ENCODE measurements at places on chromosomes 2 and 18.

DNA sequence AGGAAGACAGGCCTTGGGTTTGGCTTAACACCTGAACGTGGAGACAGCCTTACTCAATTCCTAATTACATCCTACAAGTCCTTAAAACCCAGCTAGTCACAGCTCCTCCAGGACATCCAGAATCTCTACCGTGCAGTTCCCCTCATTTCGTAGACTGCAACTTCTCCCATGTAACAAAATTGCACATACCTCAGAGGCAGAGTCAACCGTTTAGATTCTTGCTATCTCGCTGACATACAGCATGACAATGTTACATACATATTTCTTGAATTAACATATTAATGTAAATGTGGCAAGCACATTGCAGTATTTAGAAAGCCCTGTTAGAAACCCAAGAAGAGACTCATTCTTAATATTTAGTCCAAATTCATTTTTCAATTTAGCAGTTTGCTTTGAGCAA, 358.7 kb downstream of the SETBP1 start:
- no peak for DNase-seq

- DNase-seq: no peak
Measured at GRCh38 chr18:39602131-39602530, 2036.5 kb upstream of the CELF4 start.

GRCh38 chr2:115369400-115369799, 927.0 kb downstream of the DPP10 start:
- no peak for DNase-seq

DNA sequence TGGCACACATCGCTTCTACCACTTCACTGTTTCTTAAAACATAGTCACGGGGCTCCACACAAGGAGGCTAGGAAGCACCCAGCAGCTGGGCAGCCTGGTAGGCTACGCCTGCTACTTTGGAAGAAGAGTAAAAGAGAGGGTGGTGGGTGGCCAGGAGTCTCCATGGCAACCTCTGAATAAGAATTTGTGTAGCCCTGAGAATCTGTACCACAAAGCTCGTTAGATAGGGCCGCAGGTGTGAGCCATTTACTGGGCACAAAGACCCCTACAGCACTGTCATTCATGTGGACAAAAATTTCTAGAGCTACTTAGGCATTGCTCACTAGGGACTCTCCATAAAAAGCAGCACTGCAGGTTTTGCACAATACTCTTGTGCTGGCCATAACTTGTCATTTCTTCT, 166.4 kb upstream of the MSH6 start:
- DNase-seq: no peak

GRCh38 chr18:21242780-21243401, 859 bp downstream of the GREB1L start:
- peak; percentile 23 for DNase-seq

- DNase-seq: no peak
Measured at GRCh38 chr18:59065684-59066083, 74.0 kb upstream of the SEC11C start.

- DNase-seq: no peak
Measured at GRCh38 chr18:54975598-54975997, 16.3 kb upstream of the CCDC68 start.

DNA sequence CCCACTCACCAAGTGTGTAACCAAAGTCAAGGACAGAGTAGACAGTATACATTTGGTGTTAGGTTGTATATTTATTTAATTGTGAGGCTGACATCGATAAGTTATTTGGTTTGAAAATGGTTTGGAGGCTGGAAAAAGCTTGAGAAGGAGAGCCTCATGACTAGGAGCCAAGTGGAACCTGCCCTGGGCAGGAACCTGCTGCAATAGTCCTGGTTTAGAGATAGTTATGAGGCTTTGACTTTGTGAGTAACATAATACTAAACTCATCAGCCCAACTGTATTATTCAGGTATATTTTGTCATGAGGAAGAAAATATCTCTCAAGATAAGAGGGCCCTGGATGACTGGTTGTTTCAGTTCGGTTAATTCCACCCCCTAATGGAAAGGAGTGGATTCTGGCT, 234.3 kb upstream of the CYRIA start:
- no peak for DNase-seq

DNA sequence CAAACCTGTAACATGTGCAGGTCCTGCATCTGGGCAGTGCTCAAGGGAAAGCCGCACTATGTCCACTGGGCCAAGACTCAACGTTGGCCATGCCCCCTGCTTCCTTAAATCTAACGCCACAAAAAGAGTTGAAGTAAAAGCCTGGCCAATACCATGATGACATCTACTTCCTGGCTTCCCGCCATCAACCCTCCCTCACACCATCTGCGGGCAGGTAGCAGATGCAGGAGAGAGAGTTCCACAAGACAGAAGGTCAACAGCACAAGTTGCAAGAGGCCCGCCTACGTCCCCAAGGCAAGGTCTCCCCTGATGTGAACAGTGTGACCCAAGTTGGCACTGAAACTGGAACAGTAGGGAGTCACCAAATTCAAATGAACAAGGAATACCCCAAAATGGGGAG, 48.4 kb downstream of the ABCG8 start:
- no peak for DNase-seq

DNA sequence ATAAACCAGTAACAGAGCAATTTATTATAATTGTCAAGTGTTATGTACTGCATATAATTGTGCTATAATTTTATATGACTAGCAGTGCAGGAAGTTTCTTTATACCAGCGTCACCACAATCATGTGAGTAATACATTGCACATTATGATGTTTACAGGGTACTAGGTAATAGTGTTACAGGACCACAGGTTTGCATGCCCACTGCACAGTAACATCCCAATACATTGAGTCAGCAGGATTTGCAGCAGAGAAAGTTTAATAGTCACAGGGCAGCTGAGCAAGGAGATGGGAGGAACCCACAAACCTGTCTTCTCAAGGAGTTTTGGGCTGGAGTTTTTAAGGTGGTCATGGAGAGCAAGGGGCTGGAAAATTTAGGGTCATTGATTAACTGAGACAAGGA, 1042.9 kb upstream of the ACVR2A start:
- DNase-seq: no peak

DNA sequence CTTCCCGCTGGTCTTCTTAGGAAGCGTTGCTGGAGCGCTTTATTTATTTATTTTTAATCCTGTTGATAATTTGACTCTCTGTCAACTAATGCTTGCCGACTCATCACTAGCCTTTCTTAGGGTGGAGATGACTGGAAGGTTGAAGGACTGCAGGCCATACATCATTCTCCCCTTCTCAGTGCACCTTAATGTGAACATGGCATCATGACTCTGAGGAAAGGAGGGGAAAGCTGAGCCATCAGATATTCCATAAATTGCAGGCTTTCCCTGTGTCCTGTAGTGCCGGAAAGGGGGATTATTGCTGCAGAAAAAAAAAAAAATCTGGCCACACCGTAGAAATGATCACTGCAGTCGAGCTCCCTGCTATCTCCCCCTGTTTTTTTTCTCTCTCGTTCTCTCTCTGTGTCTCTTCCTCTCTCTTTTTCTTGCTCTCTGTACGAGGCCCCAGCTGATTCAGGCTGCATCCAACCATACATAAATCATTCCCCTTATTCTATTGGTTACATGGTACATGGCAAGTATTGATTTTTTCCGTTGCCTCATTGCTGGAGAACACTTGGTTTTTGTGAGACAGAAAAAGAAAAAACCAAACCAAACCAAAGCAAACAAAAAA, 125.8 kb upstream of the EFEMP1 start:
- DNase-seq: no peak

- DNase-seq: no peak
Measured at GRCh38 chr18:73684647-73685046, 463.0 kb downstream of the FBXO15 start.

DNA sequence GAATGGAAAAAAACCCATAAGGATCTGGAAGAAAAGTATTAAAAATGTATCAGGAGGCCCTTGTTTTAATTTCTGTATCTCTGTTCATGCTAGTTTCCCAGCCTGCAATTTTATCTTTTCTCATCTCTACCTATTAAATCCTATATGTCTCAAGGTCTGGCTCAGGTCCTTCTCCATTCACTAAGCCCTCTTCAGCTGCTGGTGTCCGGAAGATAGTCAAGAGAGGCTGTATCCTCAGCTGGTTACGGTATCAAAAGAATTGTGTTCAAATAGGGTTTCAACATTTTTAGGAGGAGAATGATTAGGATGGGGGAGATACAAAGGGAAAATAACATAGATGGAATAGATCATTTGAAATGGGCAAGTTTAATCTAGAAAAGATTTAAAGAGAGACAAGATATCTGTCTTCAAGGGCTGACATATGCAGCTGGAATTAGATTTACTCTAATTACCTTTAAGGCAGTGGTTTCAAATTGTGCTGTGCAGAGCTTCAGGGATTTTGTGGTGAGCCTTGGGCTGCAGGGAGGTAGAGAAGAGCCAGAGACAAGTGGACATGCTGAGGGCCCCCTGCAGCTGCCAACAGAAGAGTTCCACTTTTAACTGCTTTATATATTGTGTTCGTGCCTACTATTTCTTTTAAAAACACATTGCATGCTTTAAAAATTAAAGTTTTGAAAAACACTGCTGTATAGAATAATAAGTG, 24.1 kb downstream of the GREB1L start:
- DNase-seq: no peak
